Stimulated activated CD4-positive, alpha-beta T cell treated with anti-CD3 and anti-CD28 coated beads, Interleukin-4, amount 100 ng/mL, for 4 hours (primary cell): ENCODE measurements at places on chromosomes 1 and 21.

- DNase-seq, result no peak
These were observed 36.1 kb upstream of the RGS1 start for GRCh38 chr1:192539297-192540092.

DNA sequence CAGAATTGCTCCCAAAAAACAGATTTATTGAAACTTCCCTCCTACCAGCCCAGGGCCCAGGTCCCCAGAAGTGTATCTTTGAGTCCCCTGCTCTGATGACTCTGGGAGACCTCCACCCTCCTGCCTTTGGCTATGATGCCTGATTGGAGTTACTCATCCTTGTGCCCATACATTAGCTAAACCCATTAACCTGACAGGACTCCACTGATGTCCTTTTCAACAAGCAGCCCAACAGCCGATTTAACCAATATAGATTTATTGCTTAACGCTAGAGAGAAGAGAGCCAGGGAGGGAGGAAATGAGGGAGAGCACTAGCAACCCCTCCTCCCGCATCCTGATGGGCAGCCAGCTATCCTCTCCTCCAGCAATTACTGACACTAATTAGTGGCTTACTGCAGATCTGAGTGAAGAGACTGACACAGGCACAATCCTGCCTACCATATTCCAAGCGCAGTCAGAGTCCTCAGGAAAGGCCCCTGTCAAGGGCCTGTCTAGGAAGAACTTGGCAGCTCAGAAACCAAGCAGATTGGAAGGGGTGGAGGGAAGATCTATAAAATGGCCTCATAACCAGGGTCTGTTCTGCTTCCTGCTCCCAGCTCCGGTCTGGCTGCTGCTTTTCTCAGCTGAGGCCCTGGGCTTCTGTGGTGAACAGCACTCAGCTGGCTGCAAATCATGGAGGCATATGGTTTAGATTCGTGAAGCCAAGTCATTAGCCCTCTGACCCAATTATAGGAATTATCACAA lies 484.5 kb upstream of the DAB1 start:
- no peak for DNase-seq

DNA sequence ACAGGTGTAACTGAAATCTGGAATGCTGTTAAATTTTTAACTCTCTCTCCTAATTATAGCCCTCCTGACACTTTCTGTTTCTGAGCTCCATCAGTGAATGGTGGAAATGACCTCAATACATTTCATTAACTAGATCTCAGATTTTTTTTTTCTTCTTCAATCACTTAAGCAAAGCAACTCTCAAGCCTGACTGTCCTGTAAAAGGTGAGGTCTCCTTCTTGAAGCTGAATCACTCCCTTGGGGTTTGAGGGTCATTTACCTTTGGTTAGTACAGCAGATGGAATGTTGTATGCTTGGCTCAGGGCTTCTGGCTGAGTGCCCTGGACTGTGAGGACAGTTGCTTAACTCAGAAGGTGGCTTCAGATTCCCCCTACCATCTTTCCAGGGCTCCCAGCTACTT lies 518.7 kb downstream of the PTPRC start:
- DNase-seq, result no peak

- DNase-seq, result no peak
These were observed 180.5 kb downstream of the DYRK1A start for GRCh38 chr21:37546949-37547614.

- DNase-seq, result no peak
These were observed 651 bp downstream of the PDE4B start for GRCh38 chr1:65793359-65793732.

GRCh38 chr1:74775735-74776134 lies 42.8 kb downstream of the TYW3 start:
- DNase-seq, result no peak

DNA sequence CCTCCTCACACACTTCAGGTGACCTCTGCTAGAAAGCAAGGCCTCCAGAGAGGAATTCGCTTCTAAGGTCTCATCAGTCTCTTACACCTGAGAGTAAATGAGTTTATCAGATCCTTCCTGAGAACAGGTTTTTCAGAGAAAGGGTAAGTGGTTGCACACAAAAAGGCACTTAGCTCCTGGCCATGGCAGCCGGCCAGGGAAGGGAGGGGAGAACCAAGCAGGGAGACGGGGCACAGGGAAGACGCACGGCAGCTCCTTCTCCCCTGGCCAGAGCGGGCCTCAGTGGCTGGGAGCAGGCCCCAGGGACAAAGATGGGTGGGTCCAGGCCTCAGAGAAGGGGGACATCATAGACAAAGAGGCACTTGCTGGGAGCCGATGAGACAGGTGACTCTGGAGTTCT lies 3.6 kb upstream of the TNNT2 start:
- no peak for DNase-seq

GRCh38 chr1:151106894-151107293 lies 36.3 kb downstream of the GABPB2 start:
- no peak for DNase-seq

- DNase-seq, result no peak
These were observed 161.9 kb upstream of the UBE2U start for GRCh38 chr1:64041371-64042131.

GRCh38 chr1:243452092-243452491 lies 196.3 kb downstream of the SDCCAG8 start:
- no peak for DNase-seq

GRCh38 chr1:39293375-39294070 lies 89.0 kb downstream of the MACF1 start:
- no peak for DNase-seq

DNA sequence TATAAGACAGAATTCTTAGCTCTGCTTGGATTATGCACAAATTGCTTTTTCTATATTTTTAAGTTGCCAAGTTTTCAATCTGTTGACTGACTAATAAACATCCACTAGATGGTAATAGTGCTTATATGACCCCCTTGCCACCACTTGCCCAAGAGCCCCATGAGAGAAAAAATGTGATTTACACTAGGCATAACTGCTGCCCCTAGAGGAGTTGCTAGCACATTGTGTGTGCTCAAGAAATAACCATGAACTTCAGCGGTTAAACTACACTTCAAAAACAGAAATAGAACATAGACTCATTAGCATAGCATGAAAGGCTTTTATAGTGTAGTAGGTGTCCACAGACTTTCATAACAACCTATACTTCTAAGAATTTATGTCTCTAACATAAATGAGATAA lies 61.4 kb downstream of the BRINP3 start:
- no peak for DNase-seq

DNA sequence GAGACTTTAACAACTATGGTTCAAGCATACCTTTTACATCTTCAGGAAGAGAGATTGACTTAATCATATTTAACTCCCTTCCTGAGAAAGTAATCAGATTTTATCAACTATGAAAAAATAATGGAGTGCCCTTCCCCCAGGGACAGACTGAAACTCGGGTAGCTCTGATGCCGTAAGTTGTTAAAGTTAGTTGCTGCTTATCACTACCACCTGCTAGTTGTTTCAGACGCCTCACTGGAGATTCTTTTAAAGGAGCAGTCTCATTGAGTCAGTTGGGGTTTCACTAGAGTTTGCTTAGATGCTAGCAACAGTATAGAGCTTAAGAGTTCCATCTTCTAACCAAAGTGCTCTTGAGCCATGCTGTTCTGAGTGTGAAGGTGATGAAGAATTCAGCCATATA lies 17.0 kb upstream of the TRAF5 start:
- no peak for DNase-seq

GRCh38 chr1:209583408-209583807 lies at the start of gene CAMK1G:
CAMK1G (plus strand) TSS chr1:209583714; CDS start chr1:209594984, 11,270 bp downstream.
- DNase-seq, result no peak

- no peak for DNase-seq
These were observed 86.1 kb upstream of the VAV3 start for GRCh38 chr1:108050911-108051629.

DNA sequence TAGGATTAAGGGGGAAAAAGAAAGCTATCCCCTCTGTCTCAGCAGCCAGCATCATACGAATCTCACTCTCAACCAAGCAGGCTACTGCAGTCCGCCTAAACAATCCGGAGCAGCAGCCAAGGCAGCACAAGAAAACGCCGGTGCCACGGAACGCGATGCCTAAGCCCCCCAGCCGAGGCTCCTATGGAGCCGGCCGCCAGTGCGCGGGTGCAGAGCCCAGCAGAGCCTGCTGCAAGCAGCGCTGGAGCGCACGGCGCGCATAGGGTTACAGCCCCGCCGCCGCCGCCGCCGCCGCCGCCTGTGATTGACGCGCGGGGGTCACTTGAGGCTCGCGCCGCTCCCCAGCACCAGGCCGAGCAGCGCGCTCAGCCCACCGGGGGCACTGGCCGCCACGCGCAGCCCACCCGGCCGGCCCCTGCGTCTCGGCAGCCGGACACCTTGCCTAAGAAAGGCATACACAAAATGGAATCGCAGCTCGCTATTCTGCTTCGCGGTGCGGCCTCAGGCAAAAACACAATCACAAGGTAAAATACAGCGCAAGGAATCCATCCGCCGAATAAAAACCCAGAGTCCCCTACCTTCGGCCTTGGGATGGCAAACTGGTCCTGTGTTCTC lies 780 bp downstream of the HIVEP3 start:
- DNase-seq, result peak; percentile 41

DNA sequence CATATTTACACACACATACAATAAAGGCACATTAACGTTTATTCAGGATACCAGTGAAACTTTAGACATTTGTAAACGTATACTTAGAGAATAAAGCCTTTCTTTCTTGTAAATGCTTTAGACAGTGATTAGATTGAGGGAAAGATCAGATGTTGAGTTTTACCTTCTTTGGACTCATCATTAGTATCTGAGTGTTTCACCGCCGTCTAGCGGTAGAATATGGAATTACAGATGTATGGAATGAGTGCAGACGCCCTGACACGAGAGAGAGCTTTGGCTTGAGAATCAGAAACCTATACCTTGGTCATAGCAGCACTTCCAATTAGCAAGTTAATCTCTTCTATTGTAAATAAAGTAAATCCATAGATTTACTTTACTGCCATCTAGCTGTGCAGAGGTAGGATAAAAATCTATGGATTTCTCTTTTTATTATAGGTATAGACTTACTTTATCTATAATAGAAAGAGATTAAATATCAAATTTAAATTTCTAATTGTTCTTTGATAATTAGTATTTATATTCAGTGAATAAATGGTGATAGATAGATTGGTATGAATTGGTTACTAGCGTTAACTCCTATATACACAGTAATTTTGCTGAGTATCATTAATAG lies 12.6 kb downstream of the FLG2 start:
- DNase-seq, result peak; percentile 1

DNA sequence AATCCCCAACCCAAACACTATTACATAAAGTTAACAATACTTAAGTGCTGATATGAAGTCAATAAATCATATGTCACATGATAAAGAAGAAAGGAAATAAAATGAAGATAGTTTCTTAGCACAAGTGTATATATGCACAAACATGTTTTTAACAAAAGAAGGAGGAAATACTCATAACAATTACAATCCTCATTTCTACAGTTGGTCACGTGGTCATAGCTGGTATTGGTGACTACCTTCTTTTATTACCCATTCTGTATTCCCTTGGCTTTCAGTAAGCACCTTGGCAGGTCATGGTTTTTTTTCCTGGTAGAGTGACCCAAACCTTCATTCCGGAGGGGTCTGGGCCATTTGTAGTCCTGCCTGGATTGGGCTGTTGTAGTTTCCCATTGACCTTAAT lies 137.1 kb upstream of the KCND3 start:
- DNase-seq, result no peak

DNA sequence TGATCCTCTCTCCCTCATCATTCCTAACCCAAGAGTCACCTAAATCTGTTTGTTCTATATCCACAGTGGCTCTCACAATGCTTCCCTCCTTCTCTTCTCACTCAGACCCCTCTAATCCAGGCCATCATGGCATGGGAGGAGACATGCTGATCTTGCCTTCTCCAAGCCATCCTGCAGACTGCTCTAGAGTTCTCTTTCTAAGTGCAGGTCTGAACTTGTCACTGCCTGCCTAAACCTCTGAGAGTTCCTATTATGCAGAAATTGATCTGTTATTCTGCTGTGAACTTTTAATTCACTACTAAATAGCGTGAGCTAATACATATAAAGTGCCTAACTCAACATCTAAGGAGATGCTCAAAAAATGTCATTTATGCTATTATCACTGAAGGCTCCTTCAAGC lies 26.8 kb downstream of the LAMC2 start:
- DNase-seq, result no peak

DNA sequence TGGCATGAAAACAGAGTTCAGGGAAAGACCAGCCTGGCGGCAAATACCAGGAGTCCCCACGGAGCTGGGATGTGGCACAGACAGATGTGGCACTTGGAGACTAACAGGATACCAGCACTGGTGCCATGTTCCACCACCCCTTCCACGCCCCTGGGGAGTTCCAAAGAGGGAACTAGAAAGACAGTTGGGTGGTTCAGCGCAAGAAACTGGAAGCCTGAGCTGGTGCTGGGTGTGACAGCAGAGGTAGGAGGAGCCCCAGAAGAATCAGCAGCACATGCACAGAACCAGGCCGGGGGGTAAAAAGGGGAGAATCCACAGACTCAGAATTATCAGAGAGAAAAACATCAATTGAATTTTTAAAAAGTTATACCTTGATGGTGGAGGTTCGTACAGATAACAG lies 22.4 kb downstream of the DDX20 start:
- DNase-seq, result no peak

DNA sequence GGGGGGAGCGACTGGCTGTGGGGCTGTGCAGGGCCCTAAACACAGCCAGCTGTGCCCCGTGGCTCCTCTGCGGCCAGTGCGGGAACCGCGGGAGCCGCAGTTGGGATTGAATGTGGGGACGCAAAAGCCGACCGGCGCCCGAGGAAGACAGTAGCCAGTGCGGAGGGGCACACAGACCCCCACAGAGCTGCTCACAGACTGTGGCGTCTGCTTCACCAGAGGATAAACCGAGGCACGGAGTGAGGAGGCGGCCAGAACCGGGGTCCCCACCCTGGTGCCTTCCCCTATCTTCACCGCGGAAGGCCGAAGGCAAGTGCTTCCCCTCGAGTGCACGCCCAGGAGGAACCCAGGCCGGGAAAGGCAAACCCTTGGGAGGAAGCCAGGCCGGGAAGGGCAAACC lies 8.7 kb upstream of the TMEM52 start:
- DNase-seq, result no peak

DNA sequence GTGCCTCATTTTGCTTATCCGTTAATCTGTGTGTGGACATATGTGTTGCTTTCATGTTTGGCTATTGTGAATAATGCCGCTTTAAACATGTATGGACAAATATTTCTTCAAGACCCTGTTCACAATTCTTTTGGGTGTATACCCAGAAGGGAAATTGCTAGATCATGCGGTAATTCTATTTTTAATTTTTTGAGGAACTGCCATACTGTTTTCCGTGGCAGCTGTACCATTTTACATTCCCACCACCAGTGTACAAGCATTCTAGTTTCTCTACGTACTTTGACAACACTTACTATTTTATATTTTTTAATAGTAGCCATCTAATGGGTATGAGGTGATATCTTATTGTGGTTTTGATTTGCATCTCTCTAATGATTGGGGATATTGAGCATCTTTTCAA lies 7.1 kb upstream of the NID1 start:
- no peak for DNase-seq
